Transverse colon (tissue), 4 donors: ENCODE measurements at places on chromosomes 6 and 20. TPM values are rescaled to one million over a fixed set of nuclear protein-coding genes. Genes with fewer than 3 reads are reported as not detected.

- no peak overlapping the region for H3K27ac ChIP-seq
- no peaks in the 10 kb centered on the region for H3K27me3 ChIP-seq
- no peak for DNase-seq
Observed at GRCh38 chr6:72048080-72048479, 161.7 kb downstream of the RIMS1 start.

GRCh38 chr20:375265-375889 is 5.2 kb upstream of the TRIB3 start:
- no peaks in the 10 kb centered on the region for H3K27me3 ChIP-seq
- no peaks in the 10 kb centered on the region for H3K36me3 ChIP-seq
- no peak for DNase-seq
- H3K4me1 ChIP-seq = peaks cover 5% of the 10 kb centered on the region
- H3K27ac ChIP-seq = no peak overlapping the region
- H3K4me3 ChIP-seq = no peak overlapping the region

DNA sequence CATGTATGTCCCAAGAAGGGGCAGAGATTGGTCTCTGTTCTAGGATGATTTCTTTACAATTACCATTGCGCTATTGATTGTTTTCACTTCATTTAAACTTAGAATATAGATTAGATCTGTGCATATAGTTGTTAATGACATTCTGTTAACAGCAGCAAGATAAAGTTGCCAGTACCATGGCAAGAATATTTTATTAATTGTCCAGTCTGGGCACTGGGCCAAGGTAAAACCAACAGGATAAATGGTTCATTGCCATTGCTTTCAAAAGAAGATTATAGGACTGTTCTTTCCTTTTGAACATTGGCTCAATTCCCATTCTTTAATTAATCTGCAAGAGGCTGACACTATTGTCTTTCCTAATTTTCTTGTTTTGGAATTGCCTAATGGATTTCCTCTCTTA is 592.4 kb downstream of the RFPL4B start:
- no peaks in the 10 kb centered on the region for H3K27me3 ChIP-seq
- H3K36me3 ChIP-seq = no peaks in the 10 kb centered on the region
- H3K4me3 ChIP-seq = no peak overlapping the region
- H3K4me1 ChIP-seq = peaks cover 7% of the 10 kb centered on the region
- DNase-seq = no peak

- DNase-seq = peak; percentile 87
- H3K27me3 ChIP-seq = no peaks in the 10 kb centered on the region
- no peak overlapping the region for H3K4me3 ChIP-seq
- no peaks in the 10 kb centered on the region for H3K4me1 ChIP-seq
- H3K36me3 ChIP-seq = no peaks in the 10 kb centered on the region
- peak overlapping the region; percentile 80 for H3K27ac ChIP-seq
Observed at GRCh38 chr20:34938466-34939163, 17.0 kb downstream of the GSS start.

DNA sequence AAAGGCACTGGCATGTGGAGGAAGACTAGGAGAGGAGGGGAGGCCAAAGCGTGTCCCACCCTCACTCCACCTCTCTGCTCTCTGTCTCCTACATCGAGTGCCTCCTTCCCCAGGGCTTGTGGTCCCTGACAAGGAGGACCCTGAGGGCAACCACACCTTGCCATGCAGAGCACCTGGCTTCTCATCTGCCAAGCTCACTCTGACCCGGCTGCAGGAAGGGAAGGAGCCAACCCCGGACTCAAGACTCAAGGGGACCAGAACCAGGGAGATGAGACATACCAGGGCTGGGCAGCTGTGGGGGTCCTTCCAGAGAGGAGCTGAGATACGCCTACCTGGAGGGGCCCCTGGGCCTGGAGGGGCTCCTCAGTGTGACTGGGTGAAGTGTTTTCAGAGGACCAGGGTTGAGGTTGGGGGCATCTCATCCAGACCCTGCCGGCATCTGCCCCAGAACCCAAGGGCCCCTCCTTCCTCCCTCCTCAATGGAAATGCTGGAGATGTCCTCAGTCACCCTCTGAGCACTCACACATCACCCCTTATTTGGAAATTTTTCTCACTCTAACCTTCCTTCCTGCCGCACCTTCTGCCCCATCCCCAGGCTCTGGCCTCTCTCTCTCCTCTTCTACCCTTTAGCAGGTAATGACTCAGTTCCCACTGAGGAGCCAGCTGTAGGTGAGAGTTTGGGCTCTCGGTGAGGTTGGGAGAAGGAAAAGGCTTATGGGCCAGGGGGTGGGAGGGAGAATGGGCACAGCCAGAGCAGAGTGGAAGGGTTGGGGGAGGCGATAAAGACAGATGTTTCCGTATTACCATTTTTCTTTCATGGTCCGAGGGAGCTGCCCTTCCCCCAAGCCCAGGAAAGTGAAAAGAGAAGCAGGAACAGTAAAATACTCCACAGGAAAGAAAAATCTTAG is 32.0 kb upstream of the POU5F1 start:
- DNase-seq = no peak
- H3K27me3 ChIP-seq = no peaks in the 10 kb centered on the region
- H3K4me3 ChIP-seq = no peak overlapping the region
- peak overlapping the region; percentile 94 for H3K27ac ChIP-seq

GRCh38 chr20:1818247-1818840 is 76.9 kb upstream of the SIRPA start:
- no peak for DNase-seq
- no peaks in the 10 kb centered on the region for H3K27me3 ChIP-seq
- H3K4me1 ChIP-seq = peaks cover 9% of the 10 kb centered on the region

- H3K4me1 ChIP-seq = peaks cover 15% of the 10 kb centered on the region
- H3K4me3 ChIP-seq = peak overlapping the region; percentile 86
- peak overlapping the region; percentile 99 for H3K27ac ChIP-seq
- no peak for DNase-seq
Observed at GRCh38 chr6:158645064-158646022, 800 bp upstream of the DYNLT1 start.

GRCh38 chr6:92050216-92050615 is 1369.1 kb downstream of the EPHA7 start:
- DNase-seq = no peak
- no peaks in the 10 kb centered on the region for H3K36me3 ChIP-seq
- H3K4me3 ChIP-seq = no peak overlapping the region
- no peaks in the 10 kb centered on the region for H3K4me1 ChIP-seq

DNA sequence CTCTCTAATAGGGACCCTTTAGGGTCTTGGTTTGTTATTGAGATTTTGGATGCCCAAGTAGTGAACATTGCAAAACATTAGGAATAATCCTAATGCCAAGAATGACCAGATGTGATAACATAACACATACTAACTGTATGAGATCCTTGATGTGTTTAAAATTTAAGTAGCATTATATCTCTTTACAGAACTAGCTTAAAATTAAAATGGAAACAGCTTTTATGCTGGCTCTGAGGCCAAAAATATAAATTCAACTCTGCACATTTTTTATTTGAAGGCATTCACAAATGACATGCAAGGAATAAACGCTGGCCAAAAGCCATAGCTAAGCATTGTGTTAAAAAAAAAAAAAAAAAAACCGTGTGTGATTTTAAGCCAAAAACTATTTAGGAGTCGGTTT is 47.7 kb upstream of the TCF21 start:
- H3K27me3 ChIP-seq = no peaks in the 10 kb centered on the region
- no peak overlapping the region for H3K4me3 ChIP-seq
- no peak for DNase-seq
- no peaks in the 10 kb centered on the region for H3K36me3 ChIP-seq

- H3K36me3 ChIP-seq = no peaks in the 10 kb centered on the region
- no peak overlapping the region for H3K4me3 ChIP-seq
- H3K27me3 ChIP-seq = no peaks in the 10 kb centered on the region
- no peaks in the 10 kb centered on the region for H3K4me1 ChIP-seq
- no peak for DNase-seq
Observed at GRCh38 chr6:15475261-15475660, 187.6 kb downstream of the DTNBP1 start.

DNA sequence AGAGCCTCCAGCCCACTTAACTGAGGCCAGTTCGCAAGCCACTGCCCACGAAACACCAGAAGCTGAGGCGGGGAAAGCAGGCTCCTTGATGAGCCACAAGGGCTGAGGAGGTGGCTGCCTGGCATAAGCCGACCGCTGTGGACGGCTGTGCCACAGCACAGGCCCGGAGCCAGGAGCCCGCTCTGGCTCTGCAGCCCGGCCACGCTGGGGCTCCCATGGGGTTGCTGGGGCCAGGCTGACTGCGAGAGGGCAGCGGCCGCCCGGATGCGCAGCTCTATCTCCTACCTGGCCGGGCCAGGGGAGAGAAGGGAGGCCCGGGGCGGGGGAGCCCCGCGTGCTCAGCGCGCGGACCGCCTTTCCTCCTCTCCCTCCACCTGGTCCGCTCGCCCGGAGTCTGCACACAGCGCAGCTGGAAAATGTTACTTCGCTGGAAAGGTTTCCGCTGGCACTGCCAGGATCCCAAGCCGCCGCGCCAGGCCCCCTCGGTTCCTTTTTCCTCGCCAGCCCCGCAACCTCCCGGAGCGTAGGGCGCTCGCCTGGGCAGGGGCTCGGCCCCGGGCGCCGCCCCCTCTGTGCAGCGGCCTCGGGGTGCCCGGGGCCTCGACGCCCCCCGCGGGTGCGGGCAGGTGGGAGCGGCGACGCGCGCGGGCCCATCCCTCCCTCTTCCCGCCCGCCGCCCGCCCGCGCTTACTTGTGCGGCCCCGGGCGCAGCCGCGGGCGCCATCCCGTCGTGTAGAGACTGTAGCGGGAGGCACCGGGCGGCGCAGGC is 657 bp downstream of the EMILIN3 start:
- H3K27ac ChIP-seq = no peak overlapping the region
- no peak for DNase-seq
- H3K36me3 ChIP-seq = no peaks in the 10 kb centered on the region

DNA sequence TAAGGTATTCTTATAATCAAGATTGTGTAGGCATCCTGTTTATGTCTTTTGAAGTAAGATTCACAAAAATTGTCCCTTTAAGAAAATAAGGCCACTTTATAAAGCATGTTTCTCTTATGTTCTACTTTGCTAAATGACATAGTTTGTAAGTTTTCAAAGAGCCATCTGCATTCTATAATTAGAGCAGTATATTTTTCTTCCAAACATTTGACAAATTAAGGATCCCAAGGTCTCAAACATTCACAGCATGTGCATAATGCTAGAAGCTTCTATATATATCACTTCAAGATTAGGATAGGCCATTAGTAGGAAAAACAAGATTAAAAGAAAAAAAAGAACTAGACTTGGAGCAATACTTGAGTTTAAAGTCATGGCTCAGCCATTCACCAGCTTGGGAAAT is 55.9 kb upstream of the DOK5 start:
- H3K27me3 ChIP-seq = no peaks in the 10 kb centered on the region
- H3K27ac ChIP-seq = no peak overlapping the region
- no peaks in the 10 kb centered on the region for H3K36me3 ChIP-seq
- H3K4me3 ChIP-seq = no peak overlapping the region

The HCRTR2 gene
- not detected for total RNA-seq

The SGK2 gene
- total RNA-seq = 125 TPM

The NOTCH4 gene
- 24.3 TPM for total RNA-seq

The NRSN1 gene
- 0.16 TPM for total RNA-seq

The GJA1 gene
- total RNA-seq = 12.2 TPM

The OSTM1 gene
- 26.3 TPM for total RNA-seq
